ENCODE measurements at places on chromosomes 5 and 9.

- no peaks in the 10 kb centered on the region for H3K4me1 ChIP-seq
- peaks cover 27% of the 10 kb centered on the region for H3K27me3 ChIP-seq
Measured at GRCh38 chr5:149938791-149939358, 5.7 kb downstream of the PDE6A start.

DNA sequence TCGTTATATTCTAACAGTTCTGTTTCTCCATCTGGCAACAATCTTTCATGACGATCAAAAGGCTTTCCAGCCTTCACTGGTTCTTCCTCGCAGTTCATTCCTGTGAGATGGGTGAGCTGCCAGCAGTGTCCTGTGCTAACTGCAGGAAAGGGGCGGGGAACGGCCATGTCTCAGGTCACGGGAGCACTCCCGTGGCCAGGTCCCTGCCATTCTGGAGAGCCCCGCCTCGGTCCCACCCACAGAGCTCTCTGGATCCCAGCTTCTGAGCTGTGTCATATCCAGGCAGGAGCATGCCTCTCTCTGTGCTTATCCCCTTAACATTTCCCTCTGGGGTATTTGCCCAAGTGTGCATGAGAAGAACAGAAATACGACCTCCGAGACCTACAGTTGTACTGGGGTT, 297.8 kb upstream of the IRX2 start:
- no peak overlapping the region for H3K4me3 ChIP-seq
- H3K36me3 ChIP-seq = no peaks in the 10 kb centered on the region
- no peaks in the 10 kb centered on the region for H3K27me3 ChIP-seq
- no peak overlapping the region for H3K27ac ChIP-seq
- no peaks in the 10 kb centered on the region for H3K4me1 ChIP-seq

- H3K27ac ChIP-seq = no peak overlapping the region
- H3K36me3 ChIP-seq = no peaks in the 10 kb centered on the region
- no peak overlapping the region for H3K4me3 ChIP-seq
- no peak for DNase-seq
- no peaks in the 10 kb centered on the region for H3K27me3 ChIP-seq
Measured at GRCh38 chr9:87255431-87256155, 242.1 kb upstream of the DAPK1 start.

GRCh38 chr5:177403792-177404640, 3.6 kb upstream of the PFN3 start:
- peak overlapping the region; percentile 79 for H3K27ac ChIP-seq
- H3K4me3 ChIP-seq = peak overlapping the region; percentile 82
- peaks cover 40% of the 10 kb centered on the region for H3K27me3 ChIP-seq
- peaks cover 28% of the 10 kb centered on the region for H3K4me1 ChIP-seq
- DNase-seq = peak; percentile 73

DNA sequence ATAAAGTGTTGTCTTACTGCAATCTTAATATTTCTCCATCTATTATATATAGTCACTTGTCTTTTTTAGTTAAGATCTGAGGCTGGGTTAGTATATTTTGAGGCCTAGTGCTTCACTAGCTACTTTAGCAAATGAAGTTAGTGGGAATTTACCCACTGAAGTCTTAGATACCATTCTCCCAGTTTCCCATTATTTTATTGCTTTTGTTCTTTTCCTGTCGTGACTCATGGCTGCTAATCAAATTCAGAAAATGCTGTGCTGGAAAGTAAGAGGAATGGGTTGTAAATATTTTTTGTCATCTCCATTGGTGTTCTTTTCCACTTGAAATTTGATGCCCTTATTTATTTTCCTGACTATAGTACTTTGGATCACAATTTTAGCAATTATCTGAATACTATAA, 14.2 kb downstream of the TCERG1 start:
- H3K27me3 ChIP-seq = no peaks in the 10 kb centered on the region
- no peak overlapping the region for H3K4me3 ChIP-seq
- H3K36me3 ChIP-seq = peaks cover 53% of the 10 kb centered on the region
- DNase-seq = no peak
- H3K4me1 ChIP-seq = peaks cover 16% of the 10 kb centered on the region

GRCh38 chr9:79776581-79776980, 204.8 kb downstream of the TLE4 start:
- H3K36me3 ChIP-seq = no peaks in the 10 kb centered on the region
- H3K4me3 ChIP-seq = no peak overlapping the region

- no peak overlapping the region for H3K4me3 ChIP-seq
- peaks cover 4% of the 10 kb centered on the region for H3K4me1 ChIP-seq
- H3K36me3 ChIP-seq = peaks cover 9% of the 10 kb centered on the region
Measured at GRCh38 chr5:147675168-147675567, 107.4 kb downstream of the JAKMIP2 start.

Data from stimulated activated naive B cell treated with anti-CD40 and anti-IgM and Interleukin-4, amounts not matched to agents 10 μg/mL and 1 μg/mL and 100 μg/mL, for 72 hours (primary cell).